ENCODE measurements at places on chromosomes 12 and 14.

DNA sequence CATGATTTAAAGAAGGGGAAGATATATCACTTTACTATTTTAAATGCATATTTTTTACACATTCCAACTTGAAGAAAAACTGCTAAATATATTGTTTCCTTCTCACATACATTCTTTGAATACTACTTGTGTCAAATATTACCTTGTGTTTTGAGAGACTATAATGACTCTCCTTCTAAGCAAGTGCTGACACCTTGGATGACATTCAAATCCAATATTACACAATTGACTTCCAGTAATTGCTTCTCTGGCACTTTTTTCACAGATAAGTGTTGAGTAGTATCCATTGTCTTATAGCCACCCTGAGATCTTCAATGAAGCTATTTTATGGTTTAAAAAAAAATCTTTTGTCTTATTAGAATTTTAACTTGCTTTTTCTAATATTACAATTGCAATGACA is 61.2 kb upstream of the ST8SIA1 start:
- DNase-seq, result no peak

GRCh38 chr14:77318006-77318553 is 2.6 kb downstream of the POMT2 start:
- DNase-seq, result peak; percentile 42

DNA sequence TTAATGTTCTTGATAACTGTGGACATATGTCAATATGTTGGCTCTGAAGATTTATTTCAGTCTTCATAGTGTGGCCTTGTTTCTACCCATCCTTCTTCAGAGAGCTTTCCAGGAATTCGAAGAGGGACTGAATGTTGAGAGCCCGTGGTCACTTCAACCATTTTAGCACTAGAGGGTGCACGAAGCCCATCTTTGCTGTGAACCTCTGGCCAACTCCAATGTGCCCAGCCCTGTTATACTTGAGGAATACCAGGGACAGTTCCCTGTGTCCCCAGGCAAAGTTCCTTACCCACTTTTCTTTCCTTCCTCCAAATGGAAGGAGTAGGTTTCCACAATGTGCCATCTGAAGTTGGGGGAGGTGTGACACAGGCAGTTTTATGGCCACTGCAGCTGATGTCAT is 603.5 kb downstream of the RPL10L start:
- peak; percentile 5 for DNase-seq

DNA sequence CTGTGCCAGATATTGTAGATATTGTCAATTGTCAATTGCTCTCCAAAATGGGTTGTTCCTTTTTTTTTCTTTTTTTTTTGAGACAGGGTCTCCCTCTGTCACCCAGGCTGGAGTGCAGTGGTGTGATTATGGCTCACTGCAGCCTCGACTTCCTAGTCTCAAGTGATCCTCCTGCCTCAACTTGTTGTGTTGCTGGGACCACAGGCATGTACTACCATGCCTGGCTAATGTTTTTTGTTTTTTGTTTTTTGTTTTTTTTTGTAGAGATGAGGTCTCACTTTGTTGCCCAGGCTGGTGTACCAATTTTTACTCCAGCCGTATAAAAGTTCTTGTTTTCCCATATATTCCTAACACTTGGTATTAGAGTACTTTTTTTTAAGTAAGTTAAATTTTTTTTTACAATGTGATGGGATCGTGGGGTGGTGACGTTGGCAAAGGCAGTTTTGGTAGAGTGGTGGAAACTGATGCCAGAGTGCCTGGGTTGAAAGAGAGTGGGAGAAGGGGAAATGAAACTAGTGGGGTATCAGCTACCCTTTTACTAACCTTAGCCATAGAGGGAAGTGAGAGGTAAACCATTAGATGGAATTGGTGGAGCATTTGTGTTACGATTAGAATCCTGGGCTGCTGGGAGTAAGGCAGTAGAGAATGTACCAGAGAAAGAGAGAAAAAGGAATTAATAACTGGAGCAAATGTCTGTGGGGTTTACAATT is 33.0 kb upstream of the CFAP54 start:
- no peak for DNase-seq

GRCh38 chr12:125140279-125141209 is 75.3 kb downstream of the AACS start:
- peak; percentile 56 for DNase-seq

GRCh38 chr12:94962670-94963069 is 40.8 kb downstream of the NDUFA12 start:
- no peak for DNase-seq

- DNase-seq, result peak; percentile 52
These were observed 215.1 kb downstream of the CACNA1C start for GRCh38 chr12:2267703-2268470.

DNA sequence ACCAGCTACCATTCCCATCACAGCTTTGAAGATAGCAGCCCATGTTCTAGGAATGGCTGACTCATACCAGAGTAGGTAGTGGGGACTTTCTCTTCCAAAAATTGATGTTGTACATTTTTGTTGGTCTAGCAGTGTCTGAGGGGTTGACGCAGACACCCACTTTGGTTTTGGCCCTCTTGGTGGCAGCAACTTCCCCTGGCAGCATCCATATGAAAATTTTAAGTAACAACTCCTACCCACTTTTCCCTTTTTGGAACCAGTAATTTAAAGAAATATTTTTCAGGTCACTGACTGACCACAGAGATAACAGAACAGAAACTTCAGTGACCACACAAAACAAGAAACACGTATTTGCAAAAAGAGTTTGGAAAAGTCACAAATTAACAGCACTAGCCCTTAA is 162.0 kb upstream of the TMCC3 start:
- DNase-seq, result no peak

DNA sequence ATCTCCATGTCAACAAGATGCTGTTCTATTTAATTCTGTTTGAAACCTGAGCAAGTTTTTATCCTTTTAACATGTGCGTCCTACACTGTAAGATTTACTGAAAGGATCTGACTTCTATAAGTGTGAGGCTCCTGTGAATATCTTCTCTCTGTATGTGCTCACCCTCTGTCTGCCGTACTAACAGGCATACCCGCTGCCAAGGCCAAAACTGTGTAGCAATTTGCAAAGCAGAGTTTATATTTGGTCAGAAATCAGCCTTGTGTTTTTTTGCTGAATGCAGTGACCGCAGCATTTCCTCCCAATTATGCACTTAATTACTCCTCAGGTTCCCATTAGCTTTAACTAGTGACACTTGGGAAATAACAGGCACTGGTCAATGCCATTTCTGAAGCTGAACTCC is 12.3 kb downstream of the CHST11 start:
- no peak for DNase-seq

DNA sequence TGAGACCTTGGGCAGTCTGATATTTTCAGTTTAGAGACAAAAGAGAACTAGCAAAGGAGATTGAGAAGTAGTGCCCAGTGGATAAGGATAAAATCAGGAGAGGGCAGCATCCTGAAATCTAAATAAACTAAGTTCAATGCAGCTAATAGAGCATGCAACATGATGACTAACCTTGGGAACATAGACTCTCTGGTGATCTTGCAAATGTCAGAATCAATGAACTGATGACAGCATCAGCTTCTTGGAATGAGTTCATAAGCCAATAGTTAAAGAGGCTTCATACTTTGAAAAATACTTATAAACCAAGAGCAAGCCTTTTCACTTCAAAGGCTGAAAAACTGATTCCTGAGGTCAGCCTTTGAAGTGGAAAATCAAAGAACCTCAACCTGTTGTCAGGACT is 8.2 kb downstream of the TAS2R19 start:
- no peak for DNase-seq

GRCh38 chr14:105817971-105818711 is 291.8 kb downstream of the TMEM121 start:
- no peak for DNase-seq

DNA sequence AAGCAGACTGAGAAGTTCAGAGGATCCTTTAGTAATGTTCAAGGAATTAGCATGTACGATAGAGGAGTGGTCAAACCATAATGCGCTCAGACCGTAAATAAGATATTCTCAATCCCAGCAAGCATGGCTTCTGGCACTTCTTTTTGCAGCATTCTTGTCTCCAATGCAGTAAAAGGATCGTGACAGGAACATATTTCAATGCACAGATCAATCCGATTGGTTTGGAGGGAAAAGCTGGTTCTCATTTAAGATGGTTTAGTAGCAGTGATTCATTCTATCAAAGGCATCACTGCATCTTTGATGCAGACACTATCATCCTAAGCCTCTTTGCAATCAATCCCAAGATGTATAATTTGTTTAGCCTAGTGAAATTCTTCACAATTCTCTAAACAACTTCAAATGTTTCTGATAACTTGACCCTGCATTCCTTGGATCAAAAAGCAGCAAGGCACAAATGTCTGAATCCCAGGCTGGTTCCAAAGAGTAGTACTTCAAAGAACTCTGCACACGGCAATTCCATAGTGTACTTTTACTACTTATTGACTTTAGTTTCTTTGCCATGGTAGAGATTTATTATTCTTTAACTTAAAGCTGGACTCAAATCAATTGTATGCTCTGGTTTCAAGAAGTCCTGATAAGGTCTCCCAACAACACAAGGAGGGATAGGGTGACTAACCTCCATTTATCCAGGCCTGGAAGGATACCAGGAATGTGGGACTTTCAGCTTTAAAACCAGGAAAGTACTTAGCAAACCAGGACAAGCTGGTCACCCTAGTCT is 96.8 kb upstream of the MDM1 start:
- DNase-seq, result no peak

- DNase-seq, result no peak
These were observed 82.7 kb upstream of the RPL10L start for GRCh38 chr14:46734286-46734685.

All from eye (tissue), 1 donor.